Activated CD8-positive, alpha-beta memory T cell treated with anti-CD3 and anti-CD28 coated beads for 48 hours (primary cell): ENCODE measurements at places on chromosomes 7 and 10.

DNA sequence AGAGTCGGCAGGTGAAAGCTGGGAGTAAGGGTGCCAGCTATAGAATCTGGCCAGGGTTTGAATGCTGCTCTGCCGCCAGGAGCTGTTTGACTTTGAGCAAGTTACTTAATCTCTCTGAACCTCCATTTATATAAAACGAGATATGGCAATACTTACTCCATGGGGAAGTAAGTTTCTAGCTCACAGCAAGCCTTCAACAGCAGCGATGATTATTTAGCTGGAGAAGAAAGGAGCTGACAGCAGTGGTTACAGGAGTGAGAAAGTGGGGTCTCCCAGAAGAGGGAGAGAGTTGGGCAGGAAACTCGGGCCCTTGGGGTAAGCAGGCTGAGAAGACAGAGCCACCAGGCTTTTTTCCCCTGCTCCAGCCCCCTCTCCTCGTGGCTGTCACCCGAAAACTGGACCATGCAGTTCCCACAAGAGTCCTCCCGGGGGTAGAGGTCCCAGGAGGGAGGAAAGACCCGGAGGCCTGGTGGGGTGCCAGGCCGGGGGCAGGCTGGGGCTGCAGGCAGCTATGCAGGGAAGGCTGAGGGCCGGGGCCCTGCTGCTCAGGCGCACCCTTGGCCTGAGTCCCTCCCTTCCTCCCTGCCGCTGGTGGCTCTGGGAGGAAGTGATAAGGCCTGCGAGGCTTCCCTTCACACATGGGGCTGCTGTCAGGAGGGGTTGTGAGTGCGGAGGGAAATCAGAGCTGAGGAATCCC lies 3.5 kb downstream of the NOS3 start:
- no peak for DNase-seq

DNA sequence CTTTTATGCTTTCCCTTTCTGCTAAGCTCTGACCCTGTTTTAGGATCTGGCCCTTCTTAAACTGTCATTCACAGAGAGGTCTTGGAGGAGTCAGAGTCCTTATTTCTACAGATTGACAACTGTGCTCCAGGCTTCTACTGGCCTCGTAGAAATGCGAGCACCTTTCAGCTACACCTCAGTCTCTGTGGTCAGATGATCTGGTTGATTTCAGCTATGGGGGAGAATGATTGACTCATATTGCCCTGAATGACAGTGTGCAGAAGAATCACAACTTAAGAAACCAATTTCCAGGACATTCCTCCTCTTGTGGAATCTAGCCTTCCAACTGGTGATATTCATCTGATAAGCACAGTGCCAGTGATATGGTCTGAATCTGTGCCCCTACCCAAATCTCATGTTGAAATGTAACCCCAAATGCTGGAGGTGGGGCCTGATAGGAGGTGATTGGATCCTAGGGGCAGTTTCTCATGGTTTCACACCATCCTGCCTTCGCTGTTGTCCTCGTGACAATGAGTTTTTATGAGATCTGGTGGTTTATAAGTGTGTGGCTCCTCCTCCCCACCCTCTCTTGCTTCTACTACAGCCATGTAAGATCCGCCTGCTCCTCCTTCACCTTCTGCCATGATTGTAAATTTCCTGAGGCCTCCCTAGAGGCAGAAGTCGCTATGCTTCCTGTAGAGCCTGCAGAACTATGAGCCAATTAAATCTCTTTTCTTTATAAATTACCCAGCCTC lies 14.0 kb upstream of the CYP3A7 start:
- no peak for DNase-seq

GRCh38 chr7:132410385-132410784 lies 165.9 kb downstream of the PLXNA4 start:
- no peak for DNase-seq

DNA sequence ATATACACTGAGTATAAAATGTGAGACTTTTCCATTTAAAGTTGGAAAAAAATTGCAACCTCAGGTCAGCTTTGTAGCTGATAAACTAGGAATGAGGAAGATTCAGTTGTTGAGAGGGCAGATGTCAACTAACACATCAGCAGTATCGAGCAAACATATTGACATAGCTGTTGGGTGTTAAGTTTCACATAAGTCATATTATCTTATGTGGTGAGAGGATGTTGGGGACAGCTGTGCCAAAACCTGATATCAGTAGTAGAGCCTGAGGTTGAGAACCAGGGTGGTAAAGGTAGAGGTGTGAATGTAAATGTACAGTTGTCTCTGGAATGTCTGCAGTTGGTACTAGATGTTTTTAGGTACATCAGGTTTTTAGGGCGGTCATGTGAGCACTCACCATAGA lies 5.0 kb downstream of the ZRANB1 start:
- no peak for DNase-seq

DNA sequence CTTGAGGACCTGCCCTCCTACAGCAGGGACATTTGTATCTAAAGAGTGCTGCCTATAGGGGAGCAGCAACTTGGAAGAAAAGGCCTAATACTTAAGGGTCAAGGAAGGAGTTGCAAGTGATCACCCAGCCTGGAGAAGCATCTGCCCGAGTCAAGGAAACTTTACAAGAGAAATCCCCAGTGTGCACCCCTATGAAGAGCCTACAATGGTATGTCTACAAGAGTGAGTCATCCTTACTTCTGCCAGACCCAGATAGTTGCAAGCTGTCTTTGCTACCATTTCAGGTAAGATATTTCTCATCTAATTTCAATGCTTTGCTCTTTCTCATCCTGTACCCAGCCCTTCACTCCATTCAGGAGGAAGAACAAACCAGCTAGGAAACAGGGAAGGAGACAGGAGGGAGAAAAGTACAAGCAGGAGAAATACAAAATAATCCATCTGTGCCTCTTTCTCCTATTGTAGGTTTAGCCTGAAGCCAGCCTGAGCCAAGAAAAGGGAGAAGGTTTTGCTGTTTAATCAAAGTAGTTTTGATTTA lies 34.4 kb upstream of the AGR3 start:
- DNase-seq: no peak

GRCh38 chr7:13603661-13604060 lies 385.8 kb downstream of the ETV1 start:
- DNase-seq: no peak
